Erythroblast (primary cell): ENCODE measurements at places on chromosomes 1 and 21.

GRCh38 chr1:27397110-27397509 is 4.7 kb downstream of the GPR3 start:
- no peak for DNase-seq

- DNase-seq, result no peak
Observed at GRCh38 chr1:46635205-46635604, 18.6 kb upstream of the MOB3C start.

DNA sequence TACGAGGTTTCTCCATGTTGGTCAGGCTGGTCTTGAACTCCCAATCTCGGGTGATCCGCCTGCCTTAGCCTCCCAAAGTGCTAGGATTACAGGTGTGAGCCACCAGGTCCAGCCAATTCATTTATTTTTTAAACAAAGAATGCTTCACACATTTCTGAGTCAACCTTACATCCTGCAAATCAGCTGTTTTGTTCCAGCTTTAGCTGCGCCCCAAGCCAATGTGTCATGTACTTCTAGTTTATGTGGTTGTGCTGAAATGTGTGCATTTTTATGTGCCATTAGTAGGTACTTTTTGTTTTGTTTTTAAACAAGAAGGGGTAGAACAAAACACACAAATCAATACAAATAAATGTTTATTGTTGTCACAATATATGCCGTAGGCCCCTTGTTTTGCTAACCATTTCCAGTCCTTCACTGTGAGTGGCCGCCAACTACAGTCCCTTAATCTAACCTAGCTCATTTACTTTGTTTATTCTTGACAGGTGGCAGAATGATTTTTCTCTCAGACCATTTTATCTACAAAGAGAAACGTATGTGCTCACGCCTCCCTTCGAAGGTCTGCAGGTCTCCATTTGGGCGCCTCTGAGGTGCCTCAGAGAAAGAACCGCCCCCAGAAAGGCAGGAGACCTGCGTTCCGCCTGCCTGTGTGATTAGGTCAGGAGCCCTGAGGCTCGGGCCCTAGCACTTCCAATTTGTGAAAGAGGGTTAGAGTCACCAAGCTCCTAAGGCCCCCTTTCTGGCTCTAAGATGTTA is 2.8 kb upstream of the CASQ2 start:
- DNase-seq, result no peak

- DNase-seq, result peak; percentile 90
Observed at GRCh38 chr1:192108161-192108560, 50.1 kb upstream of the RGS18 start.

GRCh38 chr1:211468595-211468994 is 23.4 kb downstream of the RD3 start:
- no peak for DNase-seq

GRCh38 chr1:39933956-39934941 is 20.7 kb upstream of the MFSD2A start:
- no peak for DNase-seq

DNA sequence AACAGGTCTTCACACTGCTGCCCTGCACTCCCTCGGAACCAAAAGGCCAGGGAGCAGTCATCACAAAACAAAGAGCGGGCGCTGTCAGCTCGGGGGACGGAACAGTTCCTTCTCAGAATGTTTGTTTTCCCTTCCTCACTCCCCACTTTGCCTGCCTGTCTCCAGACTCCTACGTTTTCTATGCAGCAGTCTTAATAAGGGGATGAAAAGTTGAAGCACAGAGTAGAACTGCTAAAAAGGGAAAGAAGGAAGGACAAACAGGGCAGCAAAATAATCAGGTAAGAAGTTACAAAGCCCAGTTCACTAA is 738 bp upstream of the GPR161 start:
- DNase-seq, result no peak

DNA sequence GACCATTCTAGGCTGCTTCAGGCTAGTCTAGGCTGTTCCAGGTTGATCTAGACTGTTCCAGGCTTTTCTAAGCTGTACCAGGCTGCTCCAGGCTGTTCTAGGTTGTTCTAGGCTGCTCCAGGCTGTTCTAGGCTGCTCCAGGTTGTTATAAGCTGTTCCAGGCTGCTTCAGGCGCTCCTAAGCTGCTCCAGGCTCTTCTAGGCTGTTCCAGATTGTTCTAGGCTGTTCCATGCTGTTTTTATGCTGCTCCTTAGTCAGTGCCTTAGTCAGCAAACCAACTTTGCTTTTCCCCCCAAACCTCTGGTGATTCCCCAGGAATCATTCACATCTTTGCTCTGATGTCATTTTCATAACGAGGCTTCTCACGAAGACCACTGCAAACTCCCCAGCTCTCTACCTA is 171.4 kb upstream of the GALNT2 start:
- DNase-seq, result no peak

DNA sequence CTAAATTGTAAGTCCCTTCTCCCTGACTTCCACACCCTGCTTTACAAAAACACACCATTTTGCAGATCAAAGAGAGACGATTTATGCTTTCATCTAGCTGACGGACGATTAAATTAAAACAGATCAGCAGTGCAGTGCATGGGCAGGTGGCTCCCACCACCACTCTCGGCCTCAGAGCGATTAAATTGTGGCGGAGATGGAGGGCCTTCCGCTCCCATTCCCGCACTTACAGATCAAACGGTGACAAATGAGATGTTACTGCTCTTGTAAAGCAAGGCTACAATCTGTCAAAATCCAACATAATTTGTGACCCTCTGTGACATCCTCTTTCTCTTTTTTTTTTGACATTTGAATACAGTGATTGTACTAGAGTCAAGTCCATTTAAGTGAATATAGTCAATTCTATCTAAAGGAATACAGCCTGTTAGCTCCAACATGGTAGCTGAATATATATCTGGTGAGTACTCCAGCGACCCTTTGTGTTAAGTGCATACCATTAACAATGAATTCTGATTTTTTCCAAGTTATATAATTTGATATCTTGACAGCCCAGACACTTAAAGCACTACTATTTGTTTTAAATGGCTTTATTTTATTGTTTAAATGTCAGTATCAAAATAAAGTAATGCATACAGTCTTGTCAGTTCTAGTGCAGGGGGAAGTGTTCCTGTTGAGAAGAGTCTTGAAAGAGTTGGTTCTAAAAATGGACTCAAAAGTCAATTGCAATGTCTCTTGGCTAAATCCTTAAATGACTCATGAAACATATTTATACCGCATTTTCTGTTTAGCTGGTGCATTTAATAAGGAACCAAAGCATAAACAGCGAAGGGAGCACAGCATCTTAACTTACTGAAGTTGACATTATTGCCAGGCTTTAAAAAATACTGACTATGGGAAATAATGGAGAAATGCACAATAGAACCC is 109.0 kb downstream of the ESRRG start:
- no peak for DNase-seq

DNA sequence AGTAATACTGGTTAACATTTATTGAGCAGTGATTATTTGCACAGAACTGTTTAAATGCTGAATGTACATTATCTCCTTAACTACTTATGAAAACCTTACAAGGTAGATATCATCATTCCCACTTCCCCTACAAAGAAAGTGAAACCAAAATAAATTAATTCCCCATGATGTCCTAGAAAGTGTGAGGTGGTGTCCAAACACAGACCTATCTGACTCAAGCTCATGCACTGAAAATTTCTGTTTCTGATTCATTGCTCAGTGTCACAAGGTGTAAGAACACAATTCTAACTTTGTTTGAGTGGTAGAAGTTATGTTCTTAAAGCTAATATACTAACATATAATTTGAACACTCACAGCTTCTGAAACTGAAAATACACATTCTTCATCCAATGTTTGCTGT is 178.7 kb downstream of the MRPL39 start:
- DNase-seq, result no peak

GRCh38 chr1:118815909-118816308 is 172.2 kb downstream of the TBX15 start:
- DNase-seq, result no peak

DNA sequence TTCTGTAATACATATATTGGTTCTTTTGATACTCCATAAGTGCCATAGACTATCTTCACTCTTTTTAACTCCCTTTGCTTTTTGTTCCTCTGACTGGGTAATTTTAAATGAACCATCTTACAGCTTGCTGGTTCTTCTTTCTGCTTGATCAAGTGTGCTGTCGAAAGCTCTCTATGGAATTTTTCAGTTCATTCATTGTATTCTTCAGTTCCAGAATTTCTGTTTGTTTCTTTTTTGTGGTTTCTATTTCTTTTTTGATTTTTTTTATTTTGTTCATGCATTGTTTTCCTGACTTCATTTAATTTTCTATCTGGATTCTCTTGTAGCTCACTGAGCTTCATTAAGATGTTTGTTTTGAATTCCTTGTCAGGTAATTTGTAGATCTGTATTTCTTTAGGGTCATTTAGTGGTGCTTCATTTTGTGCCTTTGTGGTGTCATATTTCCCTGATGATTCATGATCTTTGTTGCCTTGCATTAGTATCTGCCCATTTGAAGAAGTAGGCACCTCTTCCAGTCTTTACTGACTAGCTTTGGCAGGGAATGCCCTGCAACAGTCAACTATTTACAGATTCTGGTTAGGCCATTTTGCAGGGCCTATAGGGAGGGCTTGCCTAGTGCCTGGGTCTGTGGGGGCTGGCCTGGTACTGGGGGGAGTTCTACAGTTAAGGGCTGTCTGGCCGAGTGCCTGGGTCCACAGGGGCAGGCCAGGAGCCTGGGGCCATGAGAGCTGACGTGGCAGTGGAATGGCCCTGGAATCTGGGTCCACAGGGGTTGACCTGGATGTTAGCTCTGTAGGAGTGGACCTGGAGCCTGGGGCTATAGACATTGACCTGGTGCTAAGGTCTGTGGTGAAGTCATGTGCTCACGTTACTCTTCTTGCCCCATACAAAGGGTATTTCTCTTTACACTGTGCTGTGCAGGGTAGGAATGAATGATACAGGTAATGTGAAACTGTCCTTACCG is 89.7 kb downstream of the MAGI3 start:
- DNase-seq, result peak; percentile 1

GRCh38 chr1:32094746-32095521 is 12.9 kb upstream of the KPNA6 start:
- no peak for DNase-seq

DNA sequence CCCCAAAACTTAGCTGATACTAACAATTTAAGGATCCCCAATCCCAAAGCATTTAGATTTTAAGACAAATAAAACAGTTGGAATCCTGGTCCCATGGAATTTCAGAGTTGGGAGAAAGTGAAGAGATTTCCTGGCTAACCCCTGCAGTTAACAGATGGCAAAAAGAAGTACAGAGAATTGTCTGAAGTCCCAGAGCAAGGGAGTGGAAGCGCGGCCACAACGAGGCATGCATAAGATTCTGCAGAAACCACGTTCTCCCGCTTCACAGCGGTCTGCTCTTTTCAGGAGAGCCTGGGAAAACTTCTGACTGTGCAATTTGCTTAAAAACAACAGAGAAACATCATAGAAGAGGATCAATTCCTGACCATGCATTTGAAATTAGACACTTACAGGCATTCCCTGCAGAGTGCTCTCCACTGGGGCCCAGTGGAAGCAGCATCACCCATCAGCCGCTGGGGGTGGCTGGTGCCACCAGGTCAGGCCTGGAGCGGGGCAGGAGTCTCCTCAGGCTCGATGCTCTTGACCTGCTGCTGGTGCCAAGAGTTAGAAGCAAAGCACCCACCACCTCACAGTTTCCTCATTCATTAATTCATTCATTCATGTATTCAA is 226.7 kb upstream of the POU3F1 start:
- DNase-seq, result no peak

DNA sequence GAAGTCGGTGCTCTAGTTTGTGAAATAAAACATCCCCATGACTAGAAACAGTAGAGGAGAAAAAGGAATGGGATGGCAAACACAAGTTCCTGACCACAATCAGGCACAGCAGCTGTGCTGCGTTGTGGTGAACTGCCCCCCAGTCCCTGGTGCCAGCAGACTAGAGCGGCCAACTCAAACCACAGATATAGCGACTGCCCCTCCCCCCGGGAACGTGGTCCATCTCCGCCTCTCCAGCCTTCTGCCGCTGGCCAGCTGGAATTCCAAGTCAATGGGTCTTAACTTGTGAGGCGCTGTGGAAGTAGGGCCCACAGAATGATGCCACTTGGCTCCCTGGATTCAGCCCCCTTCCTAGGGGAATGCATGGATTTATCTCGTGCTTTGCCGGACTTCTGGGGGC is 41.6 kb upstream of the ZNF678 start:
- no peak for DNase-seq

GRCh38 chr1:71916894-71917293 is 365.4 kb downstream of the NEGR1 start:
- DNase-seq, result no peak
